ENCODE measurements at places on chromosomes 16 and 17.

DNA sequence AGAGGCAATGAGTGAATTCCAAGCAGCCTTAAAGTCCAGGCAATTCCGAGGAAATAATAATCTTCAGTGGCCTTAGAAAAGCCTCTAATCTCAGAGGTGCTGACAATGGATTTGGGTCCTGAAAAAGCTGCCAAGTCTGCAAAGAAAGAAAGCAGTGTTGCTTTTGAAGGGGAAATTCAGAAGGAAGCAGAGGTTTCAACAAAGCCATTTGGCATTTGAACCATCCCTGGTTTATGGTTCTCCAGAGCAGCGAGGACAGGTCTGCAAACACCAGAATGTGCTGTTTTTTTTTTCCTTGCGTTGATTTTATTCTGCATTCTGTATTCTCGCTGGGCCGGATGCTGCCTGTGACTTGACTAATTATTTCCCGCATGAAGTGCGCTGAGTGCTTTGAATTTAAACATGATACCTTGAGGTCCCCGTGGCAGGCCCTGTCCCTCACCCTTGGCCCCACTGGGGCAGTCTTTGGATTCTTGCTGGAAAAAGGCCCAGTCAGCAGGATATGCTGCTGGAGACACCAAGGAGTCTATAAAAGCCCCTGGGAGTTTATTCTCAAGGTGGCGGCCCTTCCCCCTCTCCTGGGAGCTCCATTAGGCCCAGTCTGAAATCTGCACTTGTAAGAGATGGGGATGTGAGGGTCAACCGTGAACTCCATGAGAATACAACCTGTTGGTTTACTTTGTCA lies 338.3 kb downstream of the HAPSTR1 start:
- DNase-seq, result no peak

- DNase-seq, result no peak
Measured at GRCh38 chr16:86405319-86405718, 105.0 kb upstream of the FOXF1 start.

DNA sequence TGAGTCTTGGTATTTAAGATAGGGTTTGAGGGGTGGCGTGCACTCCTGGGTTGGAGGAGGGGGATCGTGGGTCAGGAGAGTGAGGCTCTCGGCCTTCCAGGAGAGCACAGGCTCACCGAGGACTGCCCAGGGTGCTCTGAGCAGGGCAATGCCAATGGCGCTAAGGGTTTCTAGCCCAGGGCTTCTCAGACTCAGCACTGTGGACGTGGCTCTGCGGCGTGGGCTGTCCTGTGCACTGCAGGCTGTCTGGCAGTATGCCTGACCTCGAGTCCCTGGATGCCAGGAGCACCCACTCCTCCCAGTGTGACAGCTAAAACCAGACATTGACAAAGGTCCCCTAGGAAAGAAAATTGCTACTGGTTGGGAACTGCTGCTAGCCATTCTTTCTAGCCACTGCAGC lies 37.2 kb upstream of the ENDOV start:
- no peak for DNase-seq

GRCh38 chr16:12390074-12390605 lies 413.5 kb downstream of the CPPED1 start:
- DNase-seq, result no peak

DNA sequence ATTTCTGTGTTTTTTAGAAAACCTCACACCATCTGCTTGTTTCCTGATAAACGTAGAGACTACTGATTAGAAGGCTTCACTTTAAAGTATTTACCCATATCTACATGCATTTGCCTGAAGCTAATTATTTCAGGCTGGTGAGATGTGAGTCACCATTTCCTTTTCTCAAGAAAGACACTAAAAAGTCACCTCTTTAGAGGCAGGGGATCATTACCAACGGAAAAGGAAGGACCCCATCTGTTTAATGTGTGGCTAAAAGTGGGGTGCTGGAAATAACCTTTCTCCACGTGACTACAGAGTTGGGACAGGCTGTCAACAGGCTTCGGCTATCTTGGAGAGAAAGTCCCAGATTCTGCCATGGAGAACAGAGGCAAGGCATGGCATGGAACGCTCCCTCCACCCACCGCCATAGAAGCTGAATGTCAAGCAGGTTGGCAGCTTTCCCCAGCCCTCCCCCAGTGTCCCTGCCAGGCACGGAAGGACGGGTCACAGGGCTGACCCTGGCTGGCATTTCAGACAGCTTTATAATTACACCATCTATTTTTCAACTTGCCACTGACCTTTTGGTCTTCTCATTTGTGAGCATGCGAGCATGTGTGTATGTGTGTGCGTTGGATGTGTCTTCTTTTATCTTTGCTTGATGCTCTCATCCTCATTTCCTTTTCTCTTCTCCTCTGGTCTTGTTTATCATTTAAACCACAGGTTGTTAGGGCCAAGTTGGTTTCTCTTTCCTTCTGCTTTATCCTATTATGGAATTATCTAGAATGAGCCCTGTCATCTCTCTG lies 157.0 kb downstream of the CPPED1 start:
- DNase-seq, result no peak

DNA sequence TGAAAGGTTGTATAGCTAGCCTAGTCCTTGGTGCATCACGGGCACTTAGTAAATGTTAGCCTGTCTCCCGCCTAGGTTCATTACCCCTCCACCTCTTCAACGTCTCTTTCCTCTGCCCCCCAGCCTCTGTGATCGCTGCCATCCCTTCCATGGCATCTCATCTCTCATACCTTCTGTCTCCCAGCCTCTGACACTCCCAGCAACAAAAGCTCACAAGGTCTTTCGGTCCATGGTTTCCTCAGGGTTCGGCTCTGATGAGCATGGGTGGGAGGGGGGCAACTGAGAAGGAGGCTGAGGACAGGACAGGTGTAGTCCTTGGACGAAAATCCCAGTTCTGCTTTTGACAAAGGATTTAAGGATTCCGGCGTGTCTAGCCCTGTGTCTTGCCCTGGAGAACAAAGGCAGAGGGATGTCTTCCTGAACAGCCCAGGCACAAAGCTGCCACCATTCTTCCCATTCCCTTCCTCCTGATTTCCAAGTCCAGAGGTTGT lies 16.7 kb downstream of the CCR7 start:
- DNase-seq, result no peak

- DNase-seq, result no peak
Measured at GRCh38 chr17:67041941-67042899, 2.1 kb upstream of the CACNG1 start.

DNA sequence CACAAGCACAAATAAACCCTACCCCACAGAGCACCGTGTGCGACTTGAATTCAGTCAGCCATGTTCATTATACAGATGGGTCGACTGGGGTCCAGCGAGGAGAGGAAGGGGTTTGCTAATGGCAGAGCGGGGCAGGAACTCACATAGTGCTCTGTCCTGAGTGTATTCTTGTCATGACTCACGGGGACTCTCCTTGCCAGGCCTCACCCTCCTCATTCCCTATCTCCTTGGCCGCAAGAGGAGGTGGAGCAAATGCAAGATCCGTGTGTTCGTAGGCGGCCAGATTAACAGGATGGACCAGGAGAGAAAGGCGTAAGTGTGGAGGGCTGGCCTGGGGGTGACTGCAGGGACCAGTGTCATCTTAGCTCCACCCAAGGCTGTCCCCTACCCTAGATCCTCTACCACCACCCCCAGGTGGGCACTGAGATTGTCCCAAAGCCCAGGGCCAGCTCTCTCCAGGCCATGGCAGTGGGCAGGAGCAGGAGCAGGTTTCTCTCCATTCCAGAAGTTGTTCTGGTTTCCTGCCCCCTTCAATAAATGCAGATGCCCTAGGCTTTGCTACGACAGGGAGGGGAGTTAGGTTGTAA lies 29.4 kb downstream of the SLC12A3 start:
- no peak for DNase-seq

DNA sequence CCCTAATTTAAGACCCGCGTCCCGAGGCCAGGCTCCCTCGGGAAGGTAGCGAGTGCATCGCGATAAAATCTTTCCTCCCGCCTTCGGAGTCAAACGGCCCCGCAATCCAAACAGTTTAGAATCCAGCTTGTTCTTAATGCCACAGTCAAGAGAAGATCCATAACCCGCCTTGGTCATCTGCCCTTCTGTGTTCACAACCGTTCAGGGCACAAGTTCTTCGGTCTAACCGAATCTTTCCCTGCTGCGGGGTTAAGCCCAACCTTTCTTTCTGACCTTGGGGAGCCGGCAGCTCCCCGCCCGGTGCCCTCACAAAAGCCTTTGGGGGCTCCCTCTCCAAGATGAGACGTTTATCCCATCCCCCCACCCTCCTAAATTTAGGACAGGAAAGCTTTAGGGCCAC lies 30.3 kb downstream of the CPSF4L start:
- DNase-seq, result no peak

DNA sequence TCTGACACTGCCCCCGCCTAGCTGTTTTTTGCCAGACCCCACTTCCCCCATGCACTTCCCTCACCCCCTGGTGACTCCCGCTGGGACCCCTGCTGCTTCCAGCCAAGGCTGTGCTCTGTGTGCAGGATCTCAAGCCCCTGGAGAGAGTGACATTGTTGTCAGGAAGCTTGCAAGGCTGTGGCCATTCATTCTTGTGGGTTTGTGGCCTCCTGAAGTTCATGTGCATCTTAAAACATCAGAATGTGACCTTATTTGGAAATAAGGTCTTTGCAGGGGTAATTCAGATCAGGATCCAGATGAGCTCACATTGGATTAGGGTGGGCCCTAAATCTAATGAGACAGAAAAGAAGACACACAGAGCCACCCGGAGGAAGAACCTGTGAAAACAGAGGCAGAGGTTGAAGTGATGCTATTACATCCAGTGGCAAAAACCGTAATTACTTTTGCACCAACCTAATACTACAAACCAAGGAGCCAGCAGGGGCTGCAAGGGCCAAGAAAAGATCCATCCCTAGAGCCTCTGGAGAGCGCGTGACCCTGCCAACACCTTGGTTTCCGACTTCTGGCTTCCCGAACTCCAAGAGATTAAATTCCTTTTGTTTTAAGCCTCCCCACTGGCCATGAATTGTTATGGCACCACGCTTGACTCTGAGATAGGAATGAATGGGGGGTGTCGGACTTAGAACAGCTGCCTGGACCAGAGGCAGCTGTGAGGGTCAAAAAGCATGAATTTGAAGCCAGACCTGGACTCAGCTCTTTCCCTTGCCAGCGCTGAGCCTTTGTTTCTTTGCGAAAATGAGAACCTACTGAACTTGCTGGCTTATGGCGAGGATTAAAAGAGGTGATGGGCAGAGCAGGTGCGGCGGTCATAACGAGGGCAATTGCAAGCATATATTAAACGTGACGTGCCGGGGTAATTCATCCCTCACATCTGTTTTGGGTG lies 75.5 kb downstream of the BMERB1 start:
- no peak for DNase-seq

- no peak for DNase-seq
Measured at GRCh38 chr16:25679511-25679910, 12.2 kb upstream of the HS3ST4 start.

- DNase-seq, result no peak
Measured at GRCh38 chr17:4812690-4813089, 5.7 kb downstream of the PLD2 start.

DNA sequence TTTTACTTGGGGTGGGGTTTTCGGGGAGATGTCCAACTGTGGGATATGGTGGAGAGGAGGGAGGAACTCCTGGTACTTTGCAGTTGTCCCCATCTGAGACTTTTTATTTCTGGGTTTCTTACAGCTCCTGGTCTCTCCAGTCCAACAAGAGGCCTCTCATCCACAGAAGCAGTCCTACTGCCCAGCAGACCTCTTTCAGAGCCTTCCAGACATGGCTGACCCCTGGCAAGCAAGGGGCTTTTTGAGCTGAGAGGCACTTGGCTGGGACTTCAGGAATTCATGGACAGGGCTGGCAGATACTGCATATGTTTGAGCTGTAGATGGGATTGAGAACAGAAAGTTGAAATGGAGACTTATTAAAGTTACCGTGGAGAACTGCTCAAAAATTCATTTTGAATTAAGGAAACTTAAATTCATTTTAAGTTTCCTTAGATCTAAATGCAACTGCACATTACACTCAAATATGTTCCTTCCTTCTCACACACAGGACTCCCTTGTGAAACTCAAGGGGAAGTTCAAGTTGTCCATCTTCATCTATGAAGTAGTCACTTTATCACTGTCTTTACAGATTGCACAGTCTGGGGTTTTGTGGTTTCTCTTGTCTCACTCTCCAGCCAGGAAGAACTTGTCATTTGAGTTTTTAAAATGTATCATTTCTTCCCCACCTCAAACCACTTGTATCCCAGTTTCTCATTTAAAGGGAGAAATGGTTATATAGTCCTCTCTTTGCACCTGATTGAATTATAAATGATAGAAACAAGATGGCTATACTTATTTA lies 1.1 kb downstream of the LASP1NB start:
- no peak for DNase-seq

Data from NCI-H1105 (cell line).